Stimulated activated CD8-positive, alpha-beta memory T cell treated with anti-CD3 and anti-CD28 coated beads, Interleukin-2, amount 100 ng/mL, for 1 hour (primary cell): ENCODE measurements at places on chromosomes 1 and 21.

DNA sequence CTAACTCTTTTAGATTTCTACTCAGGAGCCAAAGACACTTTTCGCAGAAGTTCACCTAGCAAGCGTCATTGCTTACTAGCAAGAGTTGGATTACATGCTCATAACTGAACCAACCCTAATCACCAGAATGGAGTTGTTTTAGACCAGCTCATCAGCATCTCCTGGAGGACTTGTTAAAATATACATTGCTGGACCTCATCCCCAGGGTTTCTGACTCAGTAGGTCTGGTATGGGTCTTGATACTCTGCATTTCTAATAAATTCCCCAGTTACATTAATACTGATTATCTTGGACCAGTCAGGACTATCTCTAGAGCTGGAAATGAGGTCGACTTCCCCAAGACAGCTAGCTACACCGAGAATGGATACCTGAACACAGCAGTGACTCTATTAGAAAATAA lies 9.7 kb upstream of the PRDX6 start:
- DNase-seq, result no peak

GRCh38 chr1:72547412-72547811 lies 265.1 kb upstream of the NEGR1 start:
- DNase-seq, result no peak

- no peak for DNase-seq
Measured at GRCh38 chr1:31961536-31961935, 23.4 kb upstream of the PTP4A2 start.

- no peak for DNase-seq
Measured at GRCh38 chr1:7777591-7777990, 6.5 kb downstream of the VAMP3 start.

DNA sequence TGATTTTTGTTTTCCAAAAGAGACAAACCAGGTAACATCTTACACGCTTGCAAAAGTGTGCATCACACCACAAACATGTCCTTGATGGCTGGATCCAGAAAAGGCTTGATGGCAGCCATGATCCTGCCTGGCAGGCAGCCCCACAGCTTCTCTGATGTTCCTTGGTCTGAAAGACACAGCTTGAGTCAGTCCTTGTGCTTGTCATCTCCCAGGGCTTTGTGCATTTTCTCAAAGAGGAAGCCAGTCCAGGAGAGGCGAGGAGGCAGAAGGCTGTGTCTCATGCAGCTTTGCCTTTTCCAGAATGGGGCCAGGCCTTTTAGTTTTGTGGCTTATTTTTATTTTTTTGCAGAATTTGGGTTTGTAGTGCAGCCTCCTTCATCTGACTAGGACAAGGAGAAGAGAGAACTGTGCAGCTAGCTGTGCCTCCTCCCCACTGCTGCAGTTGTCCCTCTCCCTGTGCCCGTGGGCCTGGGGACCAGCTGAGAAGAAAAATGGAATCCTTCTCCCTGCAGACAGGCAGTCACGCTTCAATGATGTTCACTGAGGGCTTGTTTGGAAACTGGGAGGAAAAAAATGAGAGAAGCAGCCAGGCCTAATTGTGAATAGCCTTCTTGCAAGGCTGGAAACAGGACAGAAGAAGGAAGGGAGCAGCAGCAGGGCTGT lies 7.4 kb downstream of the FNDC5 start:
- DNase-seq, result no peak

GRCh38 chr1:44786138-44786840 lies 1.7 kb downstream of the BEST4 start:
- peak; percentile 52 for DNase-seq

DNA sequence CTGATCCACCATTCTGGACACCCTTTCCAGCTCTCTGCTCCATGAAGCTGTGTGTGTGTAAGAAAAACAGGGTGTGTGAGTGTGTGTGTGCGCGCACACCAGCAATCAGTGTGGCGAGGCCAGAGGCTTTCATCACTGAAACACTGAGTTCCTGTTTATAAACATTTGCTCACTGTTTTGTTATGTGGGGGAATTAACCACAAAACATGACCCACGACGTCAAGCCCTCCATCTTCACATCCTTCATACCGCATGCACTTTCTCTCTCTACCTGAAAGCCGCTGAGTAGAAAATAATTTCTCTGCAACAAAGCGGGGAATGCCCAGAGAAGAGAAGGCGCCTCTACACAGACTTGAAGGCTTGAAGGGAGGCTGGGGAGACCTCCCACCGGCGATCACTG lies 148.9 kb upstream of the IRF2BP2 start:
- DNase-seq, result no peak

- no peak for DNase-seq
Measured at GRCh38 chr1:47405697-47406096, 10.4 kb upstream of the FOXE3 start.

GRCh38 chr1:6037338-6037762 lies 8.3 kb upstream of the KCNAB2 start:
- no peak for DNase-seq

DNA sequence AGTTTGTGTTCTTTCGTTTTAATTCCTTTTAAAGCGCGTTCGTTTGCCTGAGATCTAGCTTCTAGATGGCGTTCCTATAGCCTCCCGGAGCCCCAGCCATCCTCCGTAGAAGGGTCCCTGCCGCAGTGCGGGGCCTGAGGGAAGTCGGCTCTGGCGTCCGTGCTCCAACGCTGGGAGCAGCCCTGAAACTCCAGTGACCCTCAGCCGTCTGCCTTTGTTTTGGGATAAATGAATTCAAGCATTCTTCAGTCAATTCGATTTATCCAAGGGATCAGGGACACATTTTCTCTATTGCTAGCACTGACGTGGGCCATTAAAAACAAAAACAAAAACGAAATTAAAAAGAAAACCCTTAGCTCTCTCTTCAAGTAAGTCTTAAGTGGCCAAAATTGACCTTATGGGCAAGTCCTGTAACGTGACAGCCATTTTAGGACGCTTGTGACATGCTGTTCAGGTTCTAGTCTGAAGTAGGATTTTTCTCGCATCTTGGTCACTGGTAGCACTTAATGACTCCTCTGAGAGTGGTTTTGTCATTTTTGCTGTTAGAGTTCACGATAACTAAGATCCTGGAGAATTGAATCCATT lies 742 bp upstream of the HSPA13 start:
- DNase-seq, result peak; percentile 10

DNA sequence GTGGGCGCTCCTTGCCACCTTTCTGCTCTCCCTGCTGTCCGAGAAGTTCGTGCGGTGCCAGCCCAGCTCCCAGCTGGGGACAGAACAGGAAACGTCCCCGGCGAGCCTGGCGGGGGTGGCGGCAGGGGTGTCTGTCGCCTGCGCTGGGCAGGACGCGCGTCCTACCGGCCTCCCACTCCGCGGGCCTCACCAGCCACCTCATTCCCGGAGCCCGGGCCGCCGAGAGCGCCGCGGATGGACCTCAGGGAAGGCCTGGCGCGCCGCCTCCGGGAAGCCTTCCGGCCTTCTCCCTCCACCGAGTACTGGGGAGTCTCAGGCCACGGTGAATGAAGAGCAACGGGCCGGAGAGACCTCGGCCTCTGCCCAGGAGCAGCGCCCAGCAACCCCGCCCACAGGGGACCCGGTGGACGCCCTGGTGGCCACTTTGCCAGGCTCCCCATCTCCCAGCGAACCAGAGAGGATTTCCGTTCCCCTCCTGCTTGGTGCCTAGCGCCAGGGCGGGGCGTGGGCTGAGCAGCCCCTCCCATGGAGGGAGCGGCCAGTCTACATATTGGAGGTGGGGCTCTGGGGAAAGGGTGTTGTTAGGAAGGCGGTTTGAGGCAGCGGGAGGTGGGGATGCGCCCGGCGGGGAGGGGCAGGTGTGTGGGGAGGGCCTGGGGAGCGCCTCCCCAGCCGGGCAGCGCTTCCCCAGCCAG lies 9.5 kb upstream of the TNFRSF14 start:
- DNase-seq, result no peak

DNA sequence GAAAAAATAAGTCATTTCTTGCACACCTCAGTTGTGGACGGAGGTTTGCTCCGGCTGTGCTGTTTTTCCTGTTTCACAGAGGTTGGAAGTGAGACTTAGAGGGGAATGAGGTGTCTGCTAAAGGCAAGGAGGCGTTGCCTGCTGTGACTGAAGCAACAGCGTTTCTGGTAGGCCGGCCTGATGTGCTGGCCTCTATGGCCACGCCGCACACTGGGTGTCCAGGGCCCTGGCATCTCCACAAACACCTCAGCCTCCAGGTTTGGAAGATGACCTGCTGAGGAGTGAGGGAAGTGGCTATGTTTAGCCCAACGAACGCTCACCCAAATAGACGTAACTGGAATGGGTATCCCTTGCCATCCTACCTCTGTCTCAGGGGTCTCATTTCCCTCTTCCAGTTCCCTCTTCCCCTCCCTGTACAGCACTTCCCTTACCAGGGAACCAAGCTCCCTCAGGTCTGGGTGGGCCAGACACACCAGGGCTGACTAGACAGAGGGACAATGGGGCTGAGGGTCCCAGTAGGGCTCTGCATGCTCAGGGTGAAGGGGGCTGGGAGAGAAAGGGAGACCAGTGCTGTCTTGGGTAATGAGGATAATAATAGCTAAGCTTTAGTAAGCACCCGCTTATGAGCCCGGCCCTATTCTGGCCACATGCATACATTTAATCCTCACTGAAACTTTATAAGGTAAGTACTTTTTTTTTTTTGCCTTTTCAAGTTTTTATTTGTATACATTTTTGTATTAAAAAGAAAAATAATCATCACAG lies 11.9 kb downstream of the CACNA1S start:
- no peak for DNase-seq

DNA sequence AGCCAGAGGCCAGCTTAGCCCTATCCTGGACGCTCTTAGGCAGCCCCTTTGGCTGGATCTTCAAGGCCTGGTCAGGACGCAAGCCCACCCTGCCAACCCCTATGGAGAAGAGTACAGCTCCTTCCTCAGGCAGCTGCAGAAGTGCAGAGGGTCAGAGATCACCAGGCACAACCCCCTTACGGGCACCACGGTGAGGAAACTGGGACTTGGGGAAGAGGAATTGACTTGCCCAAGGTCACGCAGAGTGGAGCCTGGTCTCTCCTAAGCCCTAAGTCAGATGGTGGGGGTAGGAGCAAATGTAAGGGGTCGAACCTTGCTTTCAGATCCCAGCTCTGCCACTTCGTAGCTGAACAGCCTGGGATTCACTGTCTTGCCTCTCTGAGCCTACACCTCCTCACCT lies 3.7 kb downstream of the E2F2 start:
- DNase-seq, result no peak

- no peak for DNase-seq
Measured at GRCh38 chr1:44543786-44544185, 130.5 kb downstream of the TMEM53 start.

DNA sequence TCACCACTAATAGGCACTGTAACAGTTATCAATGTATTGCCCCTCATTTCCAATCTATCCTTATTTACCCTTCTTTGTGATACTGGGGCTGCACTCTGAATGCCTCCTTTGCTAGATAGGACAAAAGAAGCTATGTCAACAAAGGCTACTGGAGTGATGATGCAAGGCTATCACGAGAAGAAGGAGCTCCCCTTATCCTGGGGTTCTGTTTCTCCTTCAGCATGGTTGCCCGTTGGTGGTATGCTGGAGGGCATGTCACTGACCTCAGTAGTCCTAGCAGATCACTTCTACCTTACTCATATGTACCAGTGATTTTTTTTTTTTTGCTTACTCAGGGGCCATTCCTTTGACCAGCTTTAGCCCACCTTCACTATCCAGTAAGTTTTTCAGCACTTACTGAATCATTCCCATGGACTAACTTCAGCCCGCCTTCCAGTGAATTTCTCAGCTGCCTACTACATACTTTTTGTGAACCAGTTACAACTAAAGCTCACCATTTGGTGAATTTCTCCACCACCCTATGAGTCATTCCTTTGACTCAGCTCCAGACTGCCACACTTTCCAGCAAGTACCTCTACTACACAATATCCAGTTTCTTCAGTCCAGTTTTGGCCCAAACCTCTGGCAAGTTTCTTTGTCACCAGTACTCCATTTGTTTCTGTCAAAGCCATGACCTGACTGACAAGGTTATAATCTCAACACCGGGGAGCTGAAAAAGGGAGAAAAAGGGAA lies 944.5 kb downstream of the KCNT2 start:
- DNase-seq, result no peak

DNA sequence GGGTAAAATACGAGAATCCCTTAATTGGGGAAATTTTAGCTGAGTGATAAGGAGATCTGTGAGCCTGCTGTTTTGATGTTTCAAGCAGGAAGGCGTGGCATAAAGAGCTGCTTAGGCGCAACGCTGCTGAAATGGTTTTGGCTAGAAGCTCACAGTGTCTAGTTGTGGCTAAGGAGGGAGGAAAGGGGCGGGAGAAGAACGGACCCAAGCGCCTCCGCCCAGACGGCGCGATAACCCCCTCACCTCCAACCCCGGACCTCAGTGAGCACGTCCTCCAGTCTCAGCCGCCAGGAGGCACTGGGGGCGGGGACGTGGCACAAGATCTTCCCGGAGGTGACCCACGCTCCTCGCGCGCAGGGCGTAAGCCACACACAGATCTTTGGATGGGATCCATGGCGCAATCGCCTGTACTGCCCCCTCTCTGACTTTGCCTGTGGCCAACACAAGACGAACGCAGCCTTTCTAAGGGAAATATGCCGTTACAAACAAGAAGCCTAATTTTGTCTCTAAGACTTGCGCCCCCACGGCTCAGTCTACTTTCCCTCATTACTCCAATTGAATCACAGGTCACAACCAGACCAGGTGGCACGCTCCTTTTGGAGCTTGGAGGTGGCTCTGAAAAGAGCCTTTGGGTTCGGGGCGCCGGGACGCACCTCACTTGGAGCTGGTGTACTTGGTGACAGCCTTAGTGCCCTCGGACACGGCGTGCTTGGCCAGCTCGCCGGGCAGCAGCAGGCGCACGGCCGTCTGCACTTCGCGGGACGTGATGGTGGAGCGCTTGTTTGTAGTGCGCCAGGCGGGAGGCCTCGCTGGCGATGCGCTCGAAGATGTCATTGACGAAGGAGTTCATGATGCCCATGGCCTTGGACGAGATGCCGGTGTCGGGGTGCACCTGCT lies 23.4 kb upstream of the RNF187 start:
- DNase-seq, result peak; percentile 26

DNA sequence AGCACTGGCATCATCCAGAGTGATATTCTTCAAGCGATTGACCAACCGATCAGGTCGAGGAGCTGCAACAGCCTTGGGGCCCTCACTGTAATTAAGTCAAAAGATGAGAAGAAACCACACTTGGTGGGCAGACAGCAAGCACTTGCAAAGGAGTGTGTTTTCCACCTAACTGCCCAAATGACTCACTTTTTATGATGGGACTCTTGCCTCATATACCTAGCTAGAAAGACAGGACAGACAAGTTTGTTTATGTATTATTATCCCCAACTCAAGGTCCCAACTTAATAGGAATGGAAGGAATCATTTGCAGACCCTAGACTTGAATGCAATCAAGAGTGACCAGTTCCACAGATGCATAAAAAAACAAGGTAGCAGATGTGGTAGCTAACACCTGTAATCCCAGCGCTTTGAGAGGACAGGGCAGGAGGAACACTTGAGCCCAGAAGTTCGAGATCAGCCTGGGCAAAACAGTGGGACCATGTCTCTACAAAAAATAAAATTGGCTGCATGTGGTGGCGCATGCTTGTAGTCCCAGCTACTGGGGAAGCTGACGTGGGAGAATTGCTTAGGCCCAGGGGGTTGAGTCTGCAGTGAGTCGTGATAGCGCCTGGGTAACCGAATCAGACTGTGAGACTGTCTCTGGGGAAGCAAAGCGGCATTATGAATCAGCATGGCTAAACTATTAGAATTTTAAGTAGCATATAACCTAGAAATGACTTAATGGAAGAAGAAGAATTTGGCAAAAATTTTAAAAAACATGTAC lies 2.3 kb upstream of the NRAS start:
- no peak for DNase-seq

GRCh38 chr1:151839457-151840403 lies at the start of gene C2CD4D:
Gene C2CD4D (minus strand): TSS chr1:151839820. CDS start chr1:151838989, 831 bp downstream.
- DNase-seq, result peak; percentile 46
